Cortex of kidney (tissue), 1 donor: ENCODE measurements at places on chromosomes 1 and 21.

GRCh38 chr1:158509471-158510156, 37.6 kb downstream of the OR10R2 start:
- no peak for DNase-seq

DNA sequence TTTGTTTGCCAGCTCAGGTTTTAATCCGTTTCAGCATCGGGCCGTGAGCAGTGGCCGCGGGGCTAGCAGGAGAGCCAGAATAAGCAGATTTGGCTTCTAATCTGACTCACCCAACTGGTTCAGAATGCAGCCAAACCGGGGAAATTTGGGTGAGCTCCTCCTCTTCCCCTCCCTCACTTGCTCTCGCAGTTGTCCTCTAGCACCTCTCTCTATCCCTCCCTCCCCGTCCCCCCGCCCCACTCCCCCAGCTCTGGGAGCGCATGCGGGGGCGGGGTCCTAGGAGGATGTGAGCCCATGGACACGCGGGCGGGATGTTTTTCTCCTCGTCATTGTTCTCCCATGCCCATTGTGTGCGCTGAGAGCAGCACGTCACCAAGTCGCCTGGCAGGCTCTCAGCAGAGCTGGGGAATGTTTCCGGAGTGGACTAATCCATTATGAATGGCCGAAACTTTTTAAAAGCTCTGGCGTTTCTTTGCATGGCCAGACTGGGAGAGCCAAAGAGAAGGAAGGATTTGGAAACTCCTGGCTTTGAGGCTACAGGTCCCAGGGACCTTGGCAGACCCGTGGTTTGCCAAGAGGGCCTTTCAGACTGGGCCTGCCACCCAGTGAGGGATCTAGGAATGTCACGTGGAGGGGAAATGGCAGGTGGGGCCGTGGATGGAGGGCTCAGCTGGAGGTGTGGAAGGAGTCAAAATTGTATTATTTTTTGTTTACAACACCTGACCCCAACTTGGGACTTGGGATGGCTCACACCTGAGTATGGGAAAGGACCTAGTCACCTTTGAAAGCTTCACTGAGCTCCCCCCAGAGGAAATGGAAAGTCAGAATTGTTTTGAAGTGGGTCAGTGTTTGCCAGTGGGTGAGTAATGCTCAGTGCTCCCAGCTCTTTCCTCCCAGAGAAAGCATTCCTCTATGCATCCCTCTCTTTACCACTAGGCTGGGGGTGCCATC, 39.2 kb downstream of the CDK18 start:
- DNase-seq: no peak

- no peak for DNase-seq
These were observed 119.7 kb upstream of the RGS18 start for GRCh38 chr1:192038567-192038966.

DNA sequence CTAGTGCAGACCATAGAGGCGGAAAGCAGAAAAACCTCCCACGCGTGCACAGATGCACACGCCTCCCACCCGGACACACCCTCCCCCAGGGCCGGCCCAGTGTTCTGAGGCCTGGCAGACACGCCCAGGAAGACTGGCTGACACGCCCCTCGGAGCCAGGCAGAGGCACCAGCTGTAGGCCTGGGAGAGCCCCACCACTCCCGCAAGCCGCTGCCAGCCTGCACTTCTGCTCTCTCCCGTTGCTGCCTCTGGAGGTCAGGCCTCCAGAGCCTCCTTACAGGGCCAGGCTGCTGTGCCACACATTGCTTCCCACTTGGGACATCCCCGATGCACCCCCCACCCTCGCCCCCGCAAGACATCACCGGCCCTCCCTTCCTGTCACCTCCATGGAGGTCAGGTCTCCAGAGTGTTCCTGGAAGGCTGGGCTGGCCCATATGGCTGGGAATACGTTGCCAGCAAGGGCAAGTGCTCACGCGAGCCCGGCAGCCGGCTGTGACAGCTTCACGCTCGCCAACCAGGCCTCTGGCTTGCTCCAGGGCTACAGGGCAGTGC, 40.4 kb downstream of the CASZ1 start:
- no peak for DNase-seq

- DNase-seq: no peak
These were observed 22.8 kb downstream of the RNU5D-1 start for GRCh38 chr1:44707959-44708831.

- DNase-seq: no peak
These were observed 7.0 kb downstream of the EPHX1 start for GRCh38 chr1:225816643-225817538.

GRCh38 chr1:71047635-71048607, at the start of gene PTGER3:
Gene PTGER3, minus strand, starts transcription at chr1:71047816. Its CDS starts 239 bp downstream, at chr1:71047577.
- DNase-seq: no peak

DNA sequence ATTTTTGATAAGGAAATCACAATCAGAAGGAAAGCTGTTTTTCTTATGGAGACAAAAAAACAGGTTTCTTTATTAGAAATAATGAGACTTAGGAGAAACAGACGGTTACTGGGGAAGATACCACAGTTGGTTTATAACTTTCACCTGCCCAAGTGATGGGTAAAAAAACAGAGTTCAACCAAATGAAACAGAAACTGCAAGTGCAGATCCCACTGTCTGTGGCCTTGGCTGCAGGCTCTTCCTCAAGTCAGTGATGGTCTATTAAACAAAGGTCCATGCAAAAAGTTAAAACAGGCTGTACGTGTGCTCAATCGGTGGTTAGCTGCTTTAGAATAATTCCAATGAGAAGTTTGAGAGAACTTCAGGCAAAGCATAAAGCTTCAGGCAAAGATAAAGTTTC, 112.1 kb upstream of the NEGR1 start:
- no peak for DNase-seq

DNA sequence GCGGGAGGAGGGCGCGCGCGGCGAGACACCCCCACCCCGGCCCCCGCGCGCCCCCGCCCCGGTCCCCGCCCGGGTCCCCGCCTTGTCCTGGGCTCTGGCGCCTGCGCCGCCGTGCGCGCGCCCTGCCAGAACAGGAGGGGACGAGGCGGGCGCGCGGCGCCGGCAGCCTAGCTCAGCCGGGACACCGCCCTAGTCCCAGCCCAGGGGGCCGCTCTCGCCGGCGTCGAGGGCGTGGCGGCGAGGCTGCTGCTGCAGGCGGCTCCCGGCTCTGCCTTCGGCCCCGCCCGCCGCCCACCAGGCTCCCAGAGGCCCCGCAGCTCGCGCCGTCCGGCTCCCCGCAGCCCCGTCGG, at the start of gene RCAN3:
RCAN3 (plus strand) TSS at position 128 of the 350 bp plus-strand sequence. CDS start 11,537 bp downstream, outside the sequence.
- DNase-seq: no peak

DNA sequence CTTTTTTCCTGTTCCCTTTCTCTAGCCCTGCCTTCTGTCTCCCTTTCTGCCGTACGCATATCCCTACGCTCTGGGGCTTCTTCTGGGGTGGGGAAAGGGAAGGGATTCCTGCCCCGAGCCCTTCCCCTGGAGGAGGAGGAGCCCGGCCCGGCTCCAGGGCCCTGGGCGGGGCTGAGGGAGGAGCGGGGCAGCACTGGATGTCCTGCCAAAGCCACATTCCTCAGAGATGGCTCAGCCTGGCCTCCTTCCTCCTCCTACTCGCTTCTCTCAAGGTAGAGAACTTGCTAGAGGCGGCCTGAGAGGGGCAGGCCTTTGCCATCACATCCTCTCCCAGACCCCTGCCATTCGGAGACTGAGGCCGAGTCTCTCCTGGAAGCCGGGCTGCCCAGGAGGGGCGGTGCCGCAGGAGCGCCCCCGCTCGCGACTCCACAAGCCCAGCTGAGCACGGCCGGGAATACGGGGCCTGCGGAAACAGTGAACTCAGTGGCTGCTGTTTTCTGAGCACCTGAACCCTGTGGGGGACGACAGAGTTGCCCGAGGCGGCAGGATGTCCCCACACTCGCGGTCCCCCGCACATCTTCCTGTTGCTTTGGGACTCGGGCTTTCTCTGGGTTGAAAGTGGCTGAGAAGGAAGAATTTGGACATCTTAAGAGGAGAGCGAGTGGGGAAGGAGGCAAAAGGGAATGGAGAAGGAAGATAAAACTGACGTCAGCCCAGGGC, 12.2 kb downstream of the ADAMTSL4 start:
- DNase-seq: peak; percentile 89

DNA sequence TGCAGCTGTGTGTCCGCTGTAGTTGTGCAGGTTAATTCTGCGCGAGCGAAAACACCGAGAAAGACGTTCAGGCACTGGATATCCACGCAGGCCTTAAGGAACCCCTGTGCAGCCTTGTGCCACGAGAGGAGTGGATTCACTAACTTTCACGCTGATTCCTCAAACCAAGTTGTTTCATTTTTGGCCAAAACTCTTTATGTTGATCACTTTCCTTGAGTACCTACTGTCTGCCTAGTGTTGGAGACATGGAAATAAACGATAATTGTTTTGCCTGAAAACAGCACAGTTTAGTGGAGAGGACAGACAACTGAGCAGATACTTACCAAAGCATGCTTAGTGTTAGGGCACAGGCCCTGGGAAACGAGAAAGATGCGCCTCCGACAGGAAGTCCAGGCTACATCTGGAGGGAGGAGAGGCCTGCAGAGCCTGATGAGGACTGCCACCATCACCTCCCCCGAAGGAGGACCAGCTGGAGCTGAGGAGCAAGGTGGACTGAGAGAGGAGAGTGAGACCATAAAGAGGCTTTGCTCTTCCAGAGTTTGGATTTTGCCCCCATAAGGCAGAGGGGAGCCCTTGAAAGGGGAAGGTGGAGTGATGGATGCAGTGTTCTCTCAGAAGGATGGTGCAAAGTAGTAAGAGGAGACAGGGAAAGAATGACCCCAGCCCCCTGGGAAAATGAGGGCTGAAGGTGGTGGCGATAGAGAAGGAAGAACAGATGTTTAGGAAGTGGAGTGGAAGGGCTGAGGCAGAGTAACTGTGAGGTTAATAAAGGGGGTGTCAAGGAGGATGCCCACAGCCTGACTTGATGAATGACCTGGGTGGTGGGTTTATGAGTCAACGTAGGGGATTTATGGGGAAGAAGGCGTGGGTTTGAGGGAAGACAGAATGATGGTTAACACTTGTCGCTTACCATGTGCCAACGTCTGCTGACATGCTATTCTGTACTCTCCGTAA, 956 bp upstream of the SCAF4 start:
- no peak for DNase-seq

DNA sequence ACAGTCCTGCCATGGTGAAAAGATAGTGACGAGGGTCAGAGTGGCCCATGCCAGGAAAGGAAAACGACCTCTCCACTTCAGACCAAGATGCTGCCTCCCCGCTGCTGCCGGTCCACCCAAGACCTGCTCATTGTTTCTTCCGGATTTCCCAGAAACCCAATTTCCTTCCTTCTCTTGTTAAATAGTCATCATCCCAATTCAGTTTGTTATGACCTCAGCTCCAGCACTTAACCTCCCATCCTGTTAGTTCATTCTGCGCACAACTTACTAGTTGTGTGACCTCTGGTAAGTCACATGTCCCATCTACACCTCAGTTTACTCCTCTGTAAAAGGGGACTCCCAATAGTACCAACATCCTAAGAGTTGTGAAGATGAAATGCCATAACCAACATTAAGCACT, 29.9 kb upstream of the PPP1R15B start:
- DNase-seq: no peak

DNA sequence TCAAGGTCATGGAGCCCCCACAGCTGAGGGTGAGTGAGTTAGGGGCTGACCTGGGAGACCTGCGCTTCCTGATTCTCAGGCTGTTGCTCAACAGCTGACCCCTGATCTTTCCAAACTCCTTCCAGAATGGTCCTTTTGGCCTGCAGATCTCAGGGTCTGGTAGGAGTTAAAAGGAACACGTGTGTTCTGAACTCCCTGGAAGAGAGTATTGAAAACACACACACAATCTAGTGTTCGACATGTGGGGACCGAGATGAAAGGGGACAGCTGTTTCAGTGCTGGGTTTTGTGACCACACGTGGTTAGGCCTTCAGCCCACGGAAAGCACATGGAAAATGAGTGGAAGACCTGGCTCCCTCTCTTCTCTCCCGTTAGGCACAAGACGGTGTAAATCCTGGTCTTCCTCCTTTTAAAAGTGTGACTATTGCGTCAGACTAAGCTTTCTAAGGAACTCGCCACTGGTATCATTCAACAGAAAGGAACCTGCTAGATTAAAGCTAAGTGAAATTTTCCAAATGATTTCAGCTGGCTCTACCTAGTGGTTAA, 49.6 kb downstream of the RUNX1 start:
- DNase-seq: no peak

GRCh38 chr1:8127171-8127641, 101.1 kb upstream of the ERRFI1 start:
- no peak for DNase-seq

DNA sequence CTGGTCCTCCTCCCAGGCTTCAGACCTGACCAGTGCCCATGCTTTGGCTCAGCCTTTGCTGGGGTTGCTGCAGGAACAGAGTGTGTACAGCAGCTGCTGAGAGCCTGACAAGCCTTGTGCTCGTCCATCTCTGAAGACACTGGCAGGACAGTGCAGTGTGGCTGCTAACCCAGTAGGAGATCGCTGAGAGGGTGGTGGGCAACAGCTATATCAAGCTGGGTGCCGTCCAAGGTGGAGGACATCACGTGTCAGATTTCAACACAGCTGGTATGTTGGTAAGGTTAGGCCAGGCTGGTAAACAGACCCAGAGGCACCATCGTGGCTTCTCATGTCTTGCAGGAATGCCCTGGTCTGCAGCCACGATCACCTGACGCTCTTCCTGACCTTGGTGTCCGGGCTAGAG, 17.9 kb upstream of the SLC25A34 start:
- no peak for DNase-seq

- no peak for DNase-seq
These were observed 48.9 kb upstream of the ZNF326 start for GRCh38 chr1:89945852-89946476.

DNA sequence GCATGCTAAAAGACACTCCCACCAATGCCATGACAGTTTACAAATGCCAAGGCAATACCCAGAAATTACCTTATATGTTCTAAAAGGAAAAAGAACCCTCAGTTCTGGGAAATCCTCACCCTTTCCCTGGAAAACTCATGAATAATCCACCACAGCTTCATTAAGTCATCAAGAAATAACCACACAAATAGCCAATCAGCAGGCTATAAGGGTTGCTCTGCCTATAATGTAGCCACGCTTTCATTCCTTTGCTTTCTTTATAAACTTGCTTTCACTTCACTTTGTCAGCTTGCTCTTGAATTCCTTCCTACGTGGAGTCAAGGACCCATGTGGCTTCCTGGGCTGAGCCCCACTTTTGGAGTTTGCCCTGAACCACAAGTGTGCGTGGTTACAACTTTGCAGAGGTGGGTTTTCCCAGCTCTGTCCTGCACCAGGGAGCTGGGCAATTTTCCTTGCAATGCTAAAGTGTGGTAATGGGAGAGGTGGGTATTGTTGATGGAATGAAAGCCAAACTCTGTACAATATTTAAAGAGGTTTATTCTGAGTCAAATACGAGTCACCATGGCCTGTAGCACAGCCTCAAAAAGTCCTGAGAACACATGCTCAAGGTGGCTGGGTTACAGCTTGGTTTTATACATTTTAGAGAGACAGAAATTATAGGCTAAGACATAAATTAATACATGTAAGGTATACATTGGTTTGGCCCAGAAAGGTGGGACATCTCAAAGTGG, 42.2 kb upstream of the COG2 start:
- no peak for DNase-seq
